ENCODE measurements at places on chromosomes 6 and 20.

DNA sequence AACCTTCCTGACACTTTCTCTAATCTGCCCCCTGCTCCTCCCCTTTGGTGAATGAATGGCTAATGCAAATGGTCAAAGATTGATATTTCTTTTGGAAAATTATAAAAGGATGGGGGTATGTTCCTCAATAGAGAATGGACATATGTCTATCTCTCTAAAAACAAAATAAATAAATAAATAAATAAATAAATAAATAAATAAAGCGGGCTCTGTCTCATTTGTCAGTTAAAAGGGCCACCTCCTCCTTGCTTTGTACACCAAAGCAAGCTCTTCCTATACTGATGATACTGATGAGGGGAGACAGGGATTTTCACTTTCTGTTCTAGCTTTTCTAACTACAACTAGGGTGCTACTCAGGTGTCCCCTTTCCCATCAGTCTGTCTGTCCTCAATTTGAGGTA lies 135.5 kb upstream of the SPACA1 start:
- no peak for DNase-seq

DNA sequence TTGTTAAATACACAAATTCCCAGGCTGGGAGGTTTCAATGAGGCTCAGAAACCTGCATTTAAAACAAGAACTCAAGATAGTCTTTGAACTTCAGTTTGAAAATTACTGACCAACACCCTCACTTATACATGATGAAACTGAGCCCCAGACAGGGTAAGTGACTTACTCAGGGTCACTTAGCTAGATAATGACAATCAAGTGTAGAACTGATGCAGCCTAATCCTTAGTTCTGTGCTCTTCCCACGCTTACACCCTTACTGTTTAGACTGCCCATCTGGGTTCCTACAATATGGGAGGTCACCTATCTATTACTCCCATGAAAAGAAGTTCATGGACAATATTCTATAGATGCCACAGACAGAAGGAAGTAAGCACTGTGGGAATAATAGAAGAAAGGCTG lies 24.5 kb upstream of the FAM135A start:
- no peak for DNase-seq

DNA sequence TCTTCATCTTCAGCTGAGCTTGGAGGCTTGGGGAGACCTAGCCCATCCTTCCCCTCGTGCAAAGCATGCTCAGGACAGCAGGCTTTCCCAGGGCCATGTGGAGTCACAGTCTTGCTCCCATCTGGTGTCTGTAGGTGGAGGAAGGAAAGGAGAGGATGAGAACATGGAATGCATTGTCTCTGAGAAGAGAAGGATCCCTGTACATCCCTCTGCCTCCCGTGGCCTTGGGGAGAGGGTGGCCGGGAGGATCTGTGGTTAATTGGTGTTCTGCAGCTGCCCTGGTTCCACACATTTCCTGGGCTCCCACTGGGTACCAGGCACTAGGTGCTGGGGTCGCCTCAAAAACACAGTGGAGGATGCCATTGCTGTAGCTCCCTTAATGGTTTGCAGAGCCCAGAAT lies 134.5 kb downstream of the PHACTR3 start:
- no peak for DNase-seq

DNA sequence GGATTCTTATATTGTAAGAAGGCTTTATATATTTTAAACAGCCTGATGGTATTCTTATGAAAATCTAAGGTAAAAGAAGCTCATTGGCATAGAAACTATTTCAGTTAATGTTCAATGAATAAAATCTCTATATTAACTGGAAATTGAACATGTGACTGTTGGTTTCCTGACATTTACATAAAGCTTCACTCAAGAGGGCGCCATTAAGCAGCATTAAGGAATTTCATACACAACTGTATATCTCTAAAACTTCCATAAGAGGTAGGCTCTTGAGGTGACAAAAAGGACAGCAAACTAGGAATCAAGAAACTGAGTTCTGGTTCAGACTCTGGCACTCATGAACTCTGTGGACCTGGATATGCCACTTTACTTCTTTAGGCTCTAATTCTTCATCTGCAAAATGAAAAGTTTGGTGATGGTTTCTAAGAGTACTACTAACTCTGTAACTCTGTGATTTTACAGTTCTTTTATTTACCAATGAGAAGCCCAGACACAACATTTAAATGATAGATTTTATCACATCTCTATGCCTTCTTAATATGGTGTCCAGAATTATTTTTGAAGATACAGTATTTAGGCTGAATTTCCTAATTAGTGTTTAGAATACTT lies 147.5 kb downstream of the FLRT3 start:
- peak; percentile 12 for DNase-seq

DNA sequence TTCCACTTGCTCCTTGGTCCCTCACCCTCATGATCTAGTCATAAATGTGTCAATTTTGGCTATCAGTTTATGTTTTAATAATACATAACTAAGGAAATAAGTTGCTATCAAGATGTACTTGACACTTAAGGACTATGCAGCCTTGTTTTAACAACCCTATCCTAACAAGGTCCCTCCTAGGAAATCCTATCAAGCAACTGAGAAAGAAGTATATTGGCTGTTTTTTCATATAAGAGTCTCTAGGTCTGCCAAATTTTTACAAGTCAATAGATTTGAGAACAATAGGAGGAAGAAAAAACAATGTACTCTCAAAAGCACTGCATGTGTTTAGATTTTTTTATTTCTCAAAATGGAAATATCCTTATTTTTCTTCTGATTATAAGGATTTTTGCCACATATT lies 14.7 kb downstream of the FILIP1 start:
- no peak for DNase-seq

DNA sequence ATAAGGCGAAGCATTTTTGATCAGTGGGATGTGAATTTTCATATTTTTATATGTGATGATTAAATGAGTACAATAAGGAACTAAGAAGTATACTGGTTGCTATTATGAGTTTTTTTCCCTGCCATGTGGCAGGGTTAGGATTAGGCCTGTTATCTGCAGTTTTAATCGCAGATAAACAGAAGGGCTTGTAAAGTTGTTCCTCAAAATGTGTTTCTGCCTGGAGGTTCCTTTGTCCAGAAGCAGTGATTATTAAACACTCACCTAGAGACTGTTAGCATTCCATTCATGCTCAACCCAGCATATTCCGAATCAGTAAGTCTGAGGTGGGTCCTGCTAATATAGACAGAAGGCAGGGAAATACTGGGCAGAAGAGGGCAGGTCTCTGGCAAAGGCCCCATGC lies 316.0 kb downstream of the CLIC5 start:
- DNase-seq: no peak

DNA sequence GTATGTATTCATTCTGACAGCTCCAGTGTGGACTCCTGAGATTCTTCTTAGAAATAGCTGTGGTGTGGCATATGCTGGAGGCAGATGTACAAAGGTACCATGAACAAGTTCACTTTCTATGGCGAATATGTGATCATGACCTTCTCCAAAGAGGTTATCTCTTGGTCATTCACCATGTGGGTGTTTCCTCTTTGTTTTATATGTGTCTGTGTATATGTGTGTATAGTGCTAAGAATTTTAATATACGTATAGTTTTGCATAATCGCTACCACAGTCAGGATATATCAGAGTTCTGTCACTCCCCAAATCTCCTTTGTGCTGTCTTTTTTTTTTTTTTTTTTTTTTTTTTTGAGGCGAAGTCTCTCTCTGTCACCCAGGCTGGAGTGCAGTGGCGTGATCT lies 47.1 kb downstream of the PHACTR2 start:
- no peak for DNase-seq

- DNase-seq: no peak
These were observed 93.4 kb downstream of the SLC22A23 start for GRCh38 chr6:3363296-3364025.

- peak; percentile 29 for DNase-seq
These were observed 313.4 kb downstream of the CDH26 start for GRCh38 chr20:60271597-60271996.

GRCh38 chr20:11921321-11921720 lies 3.6 kb downstream of the BTBD3 start:
- DNase-seq: no peak

- no peak for DNase-seq
These were observed 354.9 kb downstream of the CD109 start for GRCh38 chr6:74050921-74051320.

DNA sequence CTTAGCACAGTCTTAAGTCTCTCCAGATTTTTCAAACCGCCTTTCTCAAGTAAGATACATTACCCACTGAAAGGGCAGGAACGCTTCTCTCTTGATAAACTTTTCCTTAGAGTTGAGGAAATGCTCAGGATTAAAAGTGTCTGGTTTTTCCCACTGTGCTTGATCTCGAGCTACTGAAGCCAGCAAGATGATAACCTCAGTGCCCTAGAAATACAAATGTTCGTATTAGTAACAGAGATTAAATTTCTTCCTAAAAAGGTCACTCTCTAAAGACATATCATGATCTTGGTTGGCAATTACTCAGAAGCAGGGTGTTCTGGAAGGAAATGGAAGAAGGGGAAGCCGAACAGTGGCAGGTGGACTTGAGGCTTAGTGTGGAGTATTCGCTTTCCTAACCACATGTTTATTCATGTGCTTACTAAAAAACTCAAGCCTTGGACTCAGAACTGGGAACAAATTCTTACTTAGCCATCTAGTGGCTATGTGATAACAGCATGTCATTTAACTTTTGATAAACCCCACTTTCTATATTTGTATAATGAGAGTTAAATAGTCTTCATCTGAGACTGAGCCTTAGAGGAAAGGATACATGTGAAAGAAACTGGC lies 20.1 kb downstream of the C6orf141 start:
- no peak for DNase-seq

DNA sequence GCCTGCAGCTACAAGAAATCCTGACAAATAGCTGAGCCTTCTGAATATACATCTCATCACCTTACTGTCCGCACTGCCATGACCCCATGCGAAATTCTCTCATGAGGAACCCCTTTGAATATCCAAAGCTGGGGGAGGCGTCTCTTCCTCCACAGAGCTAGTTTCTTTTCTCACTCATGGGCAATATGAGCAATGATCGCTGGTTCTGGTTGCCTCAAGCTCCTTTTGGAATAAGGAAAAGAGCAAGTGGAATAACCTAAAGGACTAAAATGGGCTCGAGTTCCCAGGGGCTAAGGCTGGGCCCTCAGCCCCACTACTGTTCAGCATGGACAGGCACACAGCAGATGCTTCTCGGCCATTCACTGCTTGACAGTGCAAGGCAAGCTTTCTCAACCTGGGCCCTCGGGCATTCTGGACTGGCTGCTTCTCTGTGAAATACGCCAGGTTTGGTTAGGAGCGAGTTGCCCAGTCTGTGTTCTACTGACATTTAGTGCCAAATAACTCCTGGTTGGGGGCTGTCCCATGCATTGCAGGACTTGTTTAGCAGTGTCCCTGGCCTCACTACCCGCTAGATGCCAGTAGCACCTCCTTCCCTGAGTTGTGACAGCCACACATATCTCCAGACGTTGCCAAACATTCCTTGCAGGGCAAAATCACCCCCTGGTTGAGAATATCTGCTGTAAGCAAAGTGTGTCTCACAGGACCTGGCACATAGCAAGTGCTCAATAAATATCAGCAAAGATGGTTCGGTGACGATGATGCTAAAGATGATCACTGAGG lies 156.8 kb downstream of the CEBPB start:
- no peak for DNase-seq

GRCh38 chr6:112176175-112176574 lies 78.2 kb downstream of the LAMA4 start:
- DNase-seq: no peak

GRCh38 chr6:41546866-41547798 lies 951 bp downstream of the FOXP4 start:
- peak; percentile 29 for DNase-seq

DNA sequence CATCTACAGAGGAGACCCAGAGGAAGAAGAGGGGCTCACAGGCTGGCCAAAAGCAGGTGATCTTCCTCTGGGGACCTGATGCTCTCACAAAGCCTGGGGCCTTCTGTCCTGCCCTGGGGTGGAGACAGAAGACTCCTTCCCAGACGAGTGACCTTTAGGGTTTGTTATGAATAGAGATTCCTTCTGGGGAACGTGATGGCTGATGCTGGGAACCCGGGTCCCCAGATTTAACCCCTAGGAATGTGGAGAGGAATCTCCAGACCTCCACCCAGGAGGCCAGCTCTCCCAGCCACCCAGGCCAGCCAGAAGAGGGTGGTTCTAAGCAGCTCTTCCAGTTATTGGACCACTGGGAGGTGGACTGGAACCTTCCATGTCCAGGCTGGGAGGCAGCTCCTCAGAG lies 16.8 kb upstream of the CCN5 start:
- DNase-seq: no peak

DNA sequence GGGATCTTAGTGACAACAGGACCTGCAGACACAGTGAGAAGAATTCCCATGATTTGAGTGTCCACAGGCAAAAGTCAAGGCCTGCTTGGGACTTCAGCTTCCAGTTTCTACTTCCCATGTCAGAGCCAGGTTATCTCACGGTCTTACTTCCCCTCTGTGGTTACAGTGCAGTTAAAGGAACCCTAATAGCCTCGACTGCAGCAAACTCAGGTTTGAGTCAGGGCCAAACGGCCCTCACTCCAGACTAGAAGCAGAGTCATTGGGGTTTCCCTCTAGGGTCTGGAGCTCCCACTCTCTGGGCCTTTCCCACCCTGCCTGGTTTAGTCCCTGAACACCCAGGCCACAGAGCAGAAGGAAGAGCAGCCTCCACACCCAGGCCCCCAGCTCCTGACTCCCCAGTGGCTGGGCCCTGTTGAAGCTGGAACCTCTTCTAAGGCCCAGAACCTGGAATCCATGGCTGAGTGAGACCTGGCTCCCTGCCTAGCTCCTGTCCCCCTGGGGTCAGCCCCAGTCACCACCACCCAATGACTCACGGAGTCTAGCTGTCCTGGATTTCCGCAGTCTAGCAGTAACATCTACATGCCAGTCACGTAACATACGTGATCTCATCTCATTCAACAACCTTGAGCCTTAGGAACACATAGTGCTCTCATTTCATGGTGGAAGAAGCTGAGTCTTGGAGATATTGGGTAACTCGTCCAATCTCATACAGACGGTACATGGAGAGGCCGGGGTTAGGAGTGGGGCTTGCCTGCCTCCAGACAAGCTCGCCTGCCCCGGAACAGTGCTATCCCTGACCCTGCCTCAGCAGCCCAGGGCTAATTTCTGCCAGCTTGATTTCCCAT lies 9.2 kb upstream of the GHRH start:
- DNase-seq: no peak

DNA sequence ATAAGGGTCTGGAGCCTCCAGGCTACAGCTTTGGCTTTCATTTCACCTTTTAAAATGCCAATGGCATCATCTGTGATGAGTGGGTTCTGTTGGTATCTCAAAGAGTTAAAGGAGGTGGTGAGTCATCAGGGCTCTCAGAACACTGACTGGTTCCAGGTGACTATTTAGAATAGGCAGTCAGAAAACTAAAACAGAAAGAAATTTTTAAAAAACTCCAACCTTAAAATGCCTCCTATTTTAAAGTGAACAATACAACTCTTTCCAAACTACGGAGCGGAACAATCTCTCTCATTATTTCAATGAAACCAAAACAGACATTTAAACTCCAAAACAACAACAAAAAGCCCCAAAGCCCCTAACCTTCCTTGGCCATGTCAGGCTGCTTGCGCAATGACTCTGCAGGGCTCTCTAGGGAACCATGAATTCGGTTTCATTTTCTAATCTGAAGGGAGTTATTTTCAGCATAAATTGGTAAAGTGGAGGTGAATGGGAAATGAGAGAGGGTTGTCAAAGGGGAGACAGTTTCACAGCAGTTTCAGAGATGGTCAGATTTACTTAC lies 194.9 kb downstream of the KIF6 start:
- no peak for DNase-seq

Data from HuH-7.5 (cell line).